ENCODE measurements at places on chromosomes 11 and 22.
A peak's percentile ranks its signal among the peaks of the same experiment; 100 is the strongest.

DNA sequence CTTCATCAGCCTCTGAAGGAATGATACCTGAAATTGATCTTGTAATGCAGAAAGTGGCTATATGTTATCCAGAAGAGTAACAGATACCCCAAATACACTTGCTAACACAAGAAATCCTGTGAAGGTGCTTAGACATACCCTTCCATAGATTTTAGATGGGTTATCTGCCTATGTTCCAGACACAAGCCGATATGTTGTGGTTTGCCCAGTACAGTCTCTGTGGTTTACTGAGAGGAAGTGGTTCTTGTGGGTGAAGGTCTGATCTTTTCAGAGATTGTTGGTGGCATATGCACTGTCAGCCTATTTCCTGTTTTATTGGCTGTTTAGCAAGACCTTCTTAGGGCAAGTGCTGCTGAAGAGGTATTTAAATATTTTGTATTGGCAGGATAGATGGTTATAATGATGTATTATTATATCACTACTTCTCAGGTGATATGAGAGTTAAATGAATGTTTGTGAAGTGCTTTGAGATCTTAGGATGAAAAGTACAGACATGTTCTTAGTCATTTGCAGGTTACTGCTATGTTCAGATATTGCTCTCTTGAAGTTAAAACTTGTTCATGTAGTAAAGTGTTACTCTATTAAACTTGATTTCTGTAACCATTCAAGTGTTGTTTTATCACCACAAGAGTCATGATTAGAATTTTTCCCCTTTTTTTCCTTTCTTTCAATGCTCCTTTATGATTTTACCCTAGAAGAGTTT, 8.2 kb downstream of the ARHGEF12 start:
- DNase-seq: no peak

- no peak for DNase-seq
These were observed 32.9 kb downstream of the TST start for GRCh38 chr22:36986242-36986821.

- DNase-seq: peak; percentile 71
These were observed 10.7 kb upstream of the MRGPRX2 start for GRCh38 chr11:19071255-19071654.

- no peak for DNase-seq
These were observed 1017.9 kb downstream of the TBC1D22A start for GRCh38 chr22:47780281-47780875.

- no peak for DNase-seq
These were observed 6.7 kb downstream of the SYNGR1 start for GRCh38 chr22:39356464-39356863.

GRCh38 chr11:105004021-105004420, 18.9 kb downstream of the CASP5 start:
- DNase-seq: no peak

- DNase-seq: no peak
These were observed 75.2 kb upstream of the TP53I11 start for GRCh38 chr11:45025716-45026492.

DNA sequence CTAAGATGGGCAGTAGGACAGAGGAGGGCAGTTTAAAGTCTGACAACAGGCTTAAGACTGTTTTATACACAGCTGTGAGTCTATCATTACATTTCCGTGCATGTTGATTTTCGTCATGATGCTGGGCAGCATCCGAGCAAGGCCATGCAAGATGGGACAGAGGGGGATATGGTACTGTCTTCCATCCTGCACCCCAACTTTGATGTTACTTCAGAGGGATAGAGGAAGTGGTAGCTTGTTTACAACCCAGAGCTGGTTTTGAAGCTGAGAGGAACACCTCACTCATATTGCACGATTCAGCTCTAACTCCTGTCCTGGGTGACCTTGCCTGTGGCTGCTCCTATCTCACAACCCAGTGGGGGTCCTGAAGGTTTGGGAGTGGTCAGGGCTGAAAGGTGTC, 3.0 kb upstream of the SORL1 start:
- no peak for DNase-seq

- DNase-seq: peak; percentile 63
These were observed 583 bp downstream of the TAF1D start for GRCh38 chr11:93740730-93741093.

- DNase-seq: no peak
These were observed 13.3 kb upstream of the CD81 start for GRCh38 chr11:2363577-2364370.

- no peak for DNase-seq
These were observed 7.6 kb upstream of the TMPRSS6 start for GRCh38 chr22:37117092-37117491.

- DNase-seq: no peak
These were observed 153.7 kb downstream of the GRIA4 start for GRCh38 chr11:105763594-105763993.

All from hepatic stellate cell (primary cell).